ENCODE measurements at places on chromosomes 2 and 18.

DNA sequence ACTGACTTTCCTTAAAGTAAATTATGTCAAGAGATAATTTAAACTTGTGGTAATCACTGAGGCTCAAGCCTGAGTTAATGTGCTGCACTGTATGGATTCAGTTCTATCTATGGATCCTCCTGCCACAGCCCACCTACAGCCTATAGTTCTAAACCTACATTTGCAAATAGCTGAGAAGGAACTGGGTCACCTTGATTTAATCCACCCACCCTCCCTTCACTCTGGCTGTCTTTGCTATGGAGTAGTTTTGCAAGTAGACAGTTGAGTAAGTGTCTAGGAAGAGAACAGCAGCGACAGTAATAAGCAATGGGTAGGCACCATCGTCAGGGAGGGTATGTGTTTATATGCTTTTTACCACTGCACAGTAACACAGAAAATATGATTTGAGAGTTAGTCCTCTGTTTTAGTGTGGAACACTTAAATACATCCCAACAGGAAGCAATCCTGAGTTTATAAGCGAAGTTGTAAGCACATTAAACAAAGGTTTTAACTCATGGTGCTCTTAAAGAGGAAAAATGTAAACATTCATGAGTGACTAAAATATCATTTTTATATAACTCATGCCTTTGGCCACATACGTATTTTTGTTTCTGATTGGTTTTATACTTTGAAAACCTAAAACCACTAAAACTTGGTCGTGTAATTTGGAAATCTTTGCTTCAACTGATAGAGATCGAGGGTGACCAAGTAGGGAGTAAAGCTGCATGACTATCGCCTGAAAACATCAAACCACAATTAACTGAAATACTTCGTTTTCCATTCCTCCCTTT is 36.3 kb upstream of the CHRNA1 start:
- no peak for DNase-seq

DNA sequence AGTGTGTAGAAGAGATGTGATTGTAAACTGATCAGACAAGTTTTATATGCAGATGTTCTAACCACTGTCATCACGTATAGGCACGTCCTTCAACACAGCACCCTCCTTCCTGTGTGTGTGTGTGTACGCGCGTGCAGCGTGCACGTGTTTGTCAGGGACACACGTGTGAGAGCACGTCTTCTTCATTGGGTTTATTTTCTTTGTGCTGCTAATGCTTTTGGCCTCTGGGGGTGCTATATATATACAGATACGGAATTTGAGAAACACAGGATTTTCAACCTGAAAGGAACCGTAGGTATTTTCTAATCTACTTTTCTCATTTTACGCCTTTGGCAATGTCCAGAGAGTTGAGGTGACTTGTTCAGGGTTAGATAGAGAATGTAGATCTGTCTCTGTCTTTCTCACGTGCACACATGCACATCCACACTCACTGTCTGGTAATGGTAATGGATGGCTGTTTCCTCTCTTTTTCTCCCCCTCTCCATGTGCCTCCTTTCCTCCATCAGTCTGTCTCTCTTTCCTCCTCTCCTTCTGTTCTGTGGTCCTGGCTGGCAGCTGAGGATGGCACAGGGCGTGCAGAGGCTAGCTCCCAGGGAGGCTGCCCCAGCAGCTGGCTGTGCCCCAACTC is 13.4 kb upstream of the CELF4 start:
- DNase-seq: no peak

DNA sequence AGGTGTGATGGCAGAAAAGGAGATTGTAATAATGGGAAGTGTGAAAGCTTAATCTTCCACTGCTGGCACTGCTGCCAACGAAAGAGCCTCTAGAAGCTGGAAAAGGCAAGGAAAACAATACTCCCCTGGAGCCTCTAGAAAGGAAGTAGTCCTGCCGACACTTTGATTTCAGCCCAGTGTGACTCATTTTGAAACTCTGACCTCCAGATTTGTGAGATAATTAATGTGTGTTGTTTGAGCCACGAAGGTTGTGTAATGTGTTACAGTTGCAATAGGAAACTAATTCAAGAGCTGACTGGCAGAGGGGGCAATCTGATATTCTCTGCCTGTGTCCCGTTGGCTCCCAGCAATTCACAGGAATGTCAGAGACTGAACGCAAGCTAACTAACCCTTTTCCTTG is 219.2 kb upstream of the UBE2E3 start:
- no peak for DNase-seq

DNA sequence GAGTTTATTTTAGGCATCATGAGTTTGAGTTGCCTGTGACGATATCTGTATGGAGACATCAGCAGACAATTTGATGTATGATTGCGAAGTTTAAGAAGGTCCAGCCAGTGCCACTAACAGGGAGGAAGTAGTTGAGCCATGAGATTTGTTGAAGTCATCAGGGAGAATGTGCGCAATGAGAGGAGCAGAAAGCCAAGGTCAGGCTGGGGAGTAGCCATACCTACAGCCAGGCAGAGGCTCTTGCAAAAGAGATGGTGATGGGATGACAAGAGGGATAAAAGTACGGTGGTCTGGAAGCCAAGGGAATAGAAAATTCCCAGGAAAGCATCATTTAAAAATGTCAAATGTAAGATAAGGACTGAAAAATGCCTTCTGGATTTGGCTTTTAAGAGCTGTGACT is 51.2 kb downstream of the LIMS1 start:
- no peak for DNase-seq

DNA sequence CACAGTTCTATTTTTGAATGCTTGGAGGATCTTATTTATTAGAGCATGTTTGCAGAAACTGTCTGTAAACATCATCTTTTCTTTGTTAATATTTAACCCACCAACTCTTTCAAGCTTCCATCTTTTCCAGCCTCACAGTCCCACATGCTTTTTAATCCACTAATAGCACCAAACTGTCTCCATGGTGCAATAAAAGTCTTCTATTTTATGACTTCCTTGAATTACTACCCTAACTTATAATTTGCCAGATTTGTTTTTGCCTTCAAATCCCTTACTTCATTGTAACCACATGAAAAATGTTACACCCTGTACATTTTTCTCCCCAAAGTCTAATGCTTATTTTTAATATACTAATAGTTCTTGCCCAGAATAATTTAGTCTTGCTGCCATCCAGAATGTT is 792.6 kb downstream of the PLCL1 start:
- no peak for DNase-seq

- no peak for DNase-seq
Observed at GRCh38 chr2:4973973-4974372, 718.2 kb upstream of the SOX11 start.

GRCh38 chr2:65997961-65998360 is 437.0 kb upstream of the MEIS1 start:
- DNase-seq: no peak

DNA sequence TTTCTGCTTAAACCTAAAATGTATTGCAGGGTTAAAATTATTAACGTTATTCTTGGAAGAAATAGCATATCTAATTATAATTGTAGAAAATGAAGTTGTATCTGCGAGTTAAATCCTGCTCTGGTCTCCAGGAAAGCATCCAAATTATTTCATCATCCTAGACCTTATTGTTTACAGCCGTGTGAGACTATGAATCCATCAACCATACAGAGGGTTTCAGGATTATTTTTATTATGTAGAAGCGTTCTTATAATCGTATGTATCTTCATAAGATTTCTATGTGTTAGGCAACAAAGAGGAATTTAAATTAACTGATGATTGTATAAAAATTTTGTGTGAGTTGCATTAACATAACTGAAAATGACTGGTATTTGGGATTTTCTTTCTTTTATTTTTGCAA is 14.5 kb upstream of the DSC3 start:
- DNase-seq: no peak

Data from GM12864 (cell line).